ENCODE measurements at places on chromosomes 7 and 10.

GRCh38 chr7:73646785-73647724 lies 20.6 kb upstream of the VPS37D start:
- no peak for DNase-seq

DNA sequence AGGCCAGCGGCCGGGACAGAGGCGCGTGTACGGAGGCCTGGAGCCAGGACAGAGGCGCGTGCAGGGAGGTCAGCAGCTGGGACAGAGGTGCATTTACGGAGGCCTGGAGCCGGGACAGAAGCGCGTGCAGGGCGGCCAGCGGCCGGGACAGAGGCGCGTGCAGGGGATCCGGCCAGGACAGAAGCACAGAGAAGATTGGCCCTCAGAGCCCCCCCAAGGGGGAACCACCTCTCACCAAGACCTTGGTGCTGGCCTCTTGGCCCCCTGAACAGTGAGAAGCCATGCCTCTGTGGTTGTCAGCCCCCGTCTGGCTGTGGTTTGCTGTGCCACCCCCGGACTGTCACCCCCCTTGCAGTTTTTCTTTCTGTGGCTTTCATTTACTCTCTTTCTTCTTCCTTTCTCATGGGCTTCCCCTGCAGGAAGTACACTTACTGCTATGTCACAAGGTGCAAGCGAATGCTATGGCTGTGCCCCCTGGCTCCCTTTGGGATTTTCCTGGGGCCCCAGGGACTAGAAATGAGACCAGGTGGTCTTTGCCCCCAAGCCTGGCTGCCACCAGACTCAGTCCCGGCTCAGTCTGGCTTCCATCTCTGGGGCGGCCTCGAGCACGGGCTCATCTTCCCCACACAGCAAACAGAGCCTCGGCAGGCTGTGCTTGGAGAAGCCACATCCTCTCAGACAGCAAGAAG lies 41.1 kb downstream of the INSIG1 start:
- DNase-seq = no peak

- no peak for DNase-seq
Measured at GRCh38 chr10:21599582-21599981, 65.5 kb downstream of the MLLT10 start.

DNA sequence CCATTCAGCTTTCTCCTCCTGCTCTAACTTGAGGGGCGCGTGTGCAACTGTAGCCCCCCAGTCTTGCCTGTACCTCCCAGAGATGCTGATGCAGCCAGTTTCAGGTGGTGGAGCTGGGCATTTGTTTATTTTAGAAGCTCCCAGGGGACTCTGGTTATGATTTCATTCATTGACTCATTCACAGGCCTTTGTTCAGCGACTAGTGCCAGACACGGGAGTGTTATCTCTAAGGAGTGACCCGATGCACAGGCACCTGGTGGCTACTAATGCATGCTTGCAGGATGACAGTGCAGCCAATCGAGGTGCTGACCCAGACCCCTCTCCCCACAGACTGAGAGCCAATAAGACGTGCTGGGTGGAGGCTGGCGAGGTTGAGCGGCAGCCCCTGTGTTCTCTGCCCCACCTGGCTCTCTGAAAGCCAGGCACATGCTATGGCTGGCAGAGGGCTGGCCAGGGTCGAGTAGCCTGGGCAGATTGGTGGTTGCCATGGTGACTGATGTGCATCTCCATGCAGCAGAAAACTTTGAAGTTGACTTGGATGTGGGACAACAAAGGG lies 19.7 kb upstream of the SLC18A2 start:
- DNase-seq = no peak

GRCh38 chr7:48094861-48095293 lies 5.8 kb downstream of the UPP1 start:
- DNase-seq = no peak
